ENCODE measurements at places on chromosomes 7 and 10.

DNA sequence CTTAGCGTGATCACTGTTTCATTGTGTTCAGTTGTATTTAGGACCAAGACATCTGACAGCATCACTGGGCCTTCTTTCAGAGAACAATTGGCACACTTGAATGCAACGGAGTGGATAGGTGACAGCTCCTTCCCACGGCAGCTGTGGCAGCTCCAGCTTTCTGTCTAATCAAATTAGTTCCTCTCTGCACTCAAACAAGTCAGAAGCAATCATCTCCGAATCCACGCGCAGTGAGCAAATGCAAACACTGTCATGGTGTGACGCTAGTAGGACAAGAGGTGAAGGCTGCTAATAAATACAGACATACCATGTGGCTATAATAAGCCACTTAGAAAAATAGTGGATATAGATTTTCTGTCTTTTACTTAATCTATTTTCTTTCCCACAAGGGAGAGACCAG lies 542.4 kb downstream of the ACTR3B start:
- DNase-seq: no peak

- DNase-seq: no peak
Observed at GRCh38 chr10:132371641-132372081, 25.3 kb upstream of the PWWP2B start.

GRCh38 chr7:132122901-132123300 lies 453.4 kb downstream of the PLXNA4 start:
- no peak for DNase-seq

DNA sequence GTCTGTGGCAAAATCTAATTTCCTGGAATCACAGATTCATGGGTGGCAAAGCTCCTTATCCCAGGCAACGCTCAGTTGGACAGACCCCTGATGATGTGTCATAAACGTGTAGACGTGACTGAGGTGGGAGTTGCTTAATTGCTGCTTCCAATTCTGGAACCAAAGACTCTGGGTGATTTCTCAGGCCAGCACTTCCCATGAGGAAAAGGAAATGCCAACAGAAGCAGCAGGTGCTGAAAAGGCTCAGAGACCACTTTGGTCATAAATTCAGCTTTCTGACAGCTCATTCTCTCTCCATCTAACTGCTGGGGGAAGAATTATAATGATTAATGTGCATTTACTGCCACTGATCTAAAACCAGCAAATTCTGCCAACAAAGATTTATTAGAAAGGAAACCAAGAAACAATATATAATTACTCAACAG lies 88.7 kb downstream of the OSBPL3 start:
- no peak for DNase-seq

DNA sequence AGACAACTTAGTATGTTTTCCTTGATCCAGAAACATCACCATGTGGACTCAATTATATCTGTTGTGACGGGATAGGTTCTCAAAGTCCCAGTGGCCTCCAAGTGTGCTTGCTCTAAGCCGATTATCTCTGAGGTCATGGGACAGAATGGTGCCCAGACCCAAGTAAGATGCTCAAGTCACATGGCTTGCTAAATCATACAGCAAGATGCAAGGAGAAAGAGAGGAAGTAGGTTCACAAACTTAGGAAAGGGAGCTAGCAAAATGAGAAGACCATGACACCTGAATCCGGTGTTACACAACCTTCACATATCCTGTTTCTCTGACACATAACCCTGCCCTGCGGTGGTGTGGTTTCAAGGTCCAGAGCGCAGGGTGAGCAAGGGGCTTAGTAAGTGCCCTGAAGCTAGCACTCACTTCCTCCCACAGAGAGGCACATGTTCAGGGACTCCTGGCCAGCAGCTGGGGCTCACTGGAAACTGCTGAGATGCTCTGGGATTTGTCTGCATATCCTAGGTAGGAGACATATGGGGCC lies 590.9 kb upstream of the ANKRD30A start:
- DNase-seq: peak; percentile 46

GRCh38 chr7:154505362-154505761 lies 453.2 kb downstream of the DPP6 start:
- DNase-seq: no peak

GRCh38 chr7:1975581-1975980 lies 257.2 kb downstream of the MAD1L1 start:
- no peak for DNase-seq

DNA sequence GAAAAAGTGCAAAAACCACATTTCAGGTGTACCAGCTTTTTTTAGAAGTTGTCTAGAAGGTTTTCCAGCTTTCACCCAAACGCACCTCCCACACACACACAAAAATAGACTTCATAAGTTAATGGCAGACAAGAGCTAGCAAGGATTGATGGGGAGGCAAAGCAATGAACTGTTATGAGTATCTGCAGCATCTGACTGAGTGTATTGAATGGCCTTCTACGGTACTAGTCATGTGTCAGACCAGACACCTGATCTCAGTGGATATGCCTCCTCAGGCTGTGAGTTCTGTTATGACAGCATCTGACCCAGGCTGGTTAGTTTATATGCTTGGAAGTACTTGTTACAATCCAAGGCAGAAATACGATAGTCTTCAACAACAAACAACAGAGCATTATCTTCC lies 406.1 kb upstream of the AUTS2 start:
- DNase-seq: no peak

GRCh38 chr10:27723436-27723835 lies 22.2 kb downstream of the MKX start:
- no peak for DNase-seq
